ENCODE measurements at places on chromosomes 16 and 17. TPM values are rescaled to one million over a fixed set of nuclear protein-coding genes. Genes with fewer than 3 reads are reported as not detected.
A peak's percentile ranks its signal among the peaks of the same experiment; 100 is the strongest.

- peak; percentile 54 for DNase-seq
These were observed 68.4 kb downstream of the ABCC1 start for GRCh38 chr16:16017812-16018211.

GRCh38 chr16:3838600-3839401, 41.7 kb downstream of the CREBBP start:
- DNase-seq: no peak

DNA sequence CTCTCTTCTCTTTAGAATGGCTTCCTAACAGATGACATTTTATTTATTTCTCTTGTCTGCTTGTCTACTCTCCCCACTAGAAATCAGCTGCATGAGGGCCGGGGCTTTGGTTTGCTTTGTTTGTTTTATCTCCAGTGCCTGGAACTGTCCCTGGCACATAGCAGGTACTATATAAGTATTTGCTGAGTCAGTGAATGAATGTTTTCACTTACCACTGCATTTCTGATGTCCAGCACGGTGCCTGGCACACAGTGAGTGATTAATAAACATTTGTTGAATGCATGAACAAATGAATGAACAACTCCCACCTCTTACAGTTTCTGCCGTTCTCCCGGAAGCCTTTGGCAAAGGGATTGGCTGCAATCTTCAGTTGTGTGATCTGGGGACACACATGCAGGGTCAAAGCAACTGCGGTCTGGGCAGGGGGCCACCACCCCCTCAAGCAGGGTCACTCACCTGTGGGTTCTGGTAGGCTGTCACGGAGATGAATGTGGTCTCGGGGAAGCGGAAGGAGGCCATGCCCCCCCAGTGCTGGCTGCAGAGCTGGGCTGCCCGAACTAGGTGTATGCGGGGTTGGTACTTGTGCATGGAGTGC, 3.4 kb downstream of the TBX6 start:
- DNase-seq: no peak

DNA sequence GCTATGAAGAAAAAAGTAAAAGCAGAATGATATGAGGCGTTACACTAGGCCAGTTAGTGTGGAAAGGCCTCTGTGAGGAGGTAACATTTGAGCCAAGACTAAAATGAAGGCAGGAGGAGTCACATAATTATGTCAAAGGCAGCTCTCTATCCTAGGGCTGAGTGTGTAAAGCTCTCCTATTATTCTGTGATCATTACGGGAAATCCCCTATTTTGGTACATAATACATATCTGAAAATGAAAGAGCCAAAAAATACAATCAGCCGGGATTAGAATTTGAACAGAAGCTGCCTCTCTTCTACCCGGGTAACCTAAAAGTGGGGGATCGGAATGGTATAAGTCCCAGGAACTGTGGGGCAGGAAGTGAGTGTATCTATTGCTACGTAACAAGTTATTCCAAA, 27.1 kb downstream of the HEATR3 start:
- no peak for DNase-seq

DNA sequence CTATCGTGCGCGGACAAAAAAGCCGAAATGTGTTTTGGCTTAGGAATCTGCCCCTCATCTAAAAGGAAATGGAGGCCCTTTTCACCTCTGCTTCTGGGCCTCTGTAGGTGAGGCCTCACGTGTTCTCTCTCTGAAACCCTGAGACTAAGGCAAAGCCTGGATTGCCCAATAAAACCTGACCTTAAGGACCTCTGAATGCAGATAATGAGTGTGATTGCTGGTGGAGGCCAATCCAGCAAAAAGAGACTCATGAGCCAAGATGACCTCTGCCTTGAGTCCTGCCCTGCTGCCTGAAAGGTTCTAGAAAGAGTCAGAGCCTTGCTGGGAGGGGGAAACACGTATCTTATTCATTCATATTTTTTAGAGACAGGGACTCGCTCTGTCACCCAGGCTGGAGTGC, 44.5 kb upstream of the ABR start:
- DNase-seq: no peak

- peak; percentile 75 for DNase-seq
These were observed 1.6 kb downstream of the PRSS41 start for GRCh38 chr16:2799859-2800226.

GRCh38 chr17:5500589-5501391, 14.4 kb downstream of the MIS12 start:
- peak; percentile 54 for DNase-seq

- no peak for DNase-seq
These were observed 3.1 kb downstream of the SIAH1 start for GRCh38 chr16:48382131-48382530.

- DNase-seq: no peak
These were observed 140.3 kb upstream of the FOXF1 start for GRCh38 chr16:86370062-86370461.

- no peak for DNase-seq
These were observed at the start of gene KRT23 for GRCh38 chr17:40937384-40937819. Gene KRT23 (minus strand): TSS chr17:40937646. CDS start chr17:40936603, 1,043 bp downstream.

DNA sequence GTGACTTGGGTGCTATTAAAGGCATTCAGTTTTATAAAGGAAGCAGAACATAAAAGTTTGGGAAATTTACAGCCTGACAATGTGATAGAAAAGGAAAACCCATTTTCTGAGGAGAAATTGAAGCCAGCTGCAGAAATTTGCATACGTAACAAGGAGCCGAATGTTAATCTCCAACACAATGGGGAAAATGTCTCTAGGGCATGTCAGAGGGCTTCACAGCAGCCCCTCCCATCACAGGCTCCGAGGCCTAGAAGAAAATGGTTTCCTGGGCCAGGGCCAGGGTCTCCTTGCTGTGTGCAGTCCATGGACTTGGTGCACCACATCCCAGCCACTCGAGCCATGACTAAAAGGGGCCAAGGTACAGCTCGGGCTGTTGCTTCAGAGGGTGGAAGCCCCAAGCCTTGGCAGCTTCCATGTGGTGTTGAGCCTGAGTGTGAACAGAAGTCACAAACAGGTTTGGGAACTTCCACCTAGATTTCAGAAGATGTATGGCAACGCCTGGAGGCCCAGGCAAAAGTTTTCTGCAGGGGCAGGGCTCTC, 23.9 kb upstream of the TOM1L1 start:
- no peak for DNase-seq

DNA sequence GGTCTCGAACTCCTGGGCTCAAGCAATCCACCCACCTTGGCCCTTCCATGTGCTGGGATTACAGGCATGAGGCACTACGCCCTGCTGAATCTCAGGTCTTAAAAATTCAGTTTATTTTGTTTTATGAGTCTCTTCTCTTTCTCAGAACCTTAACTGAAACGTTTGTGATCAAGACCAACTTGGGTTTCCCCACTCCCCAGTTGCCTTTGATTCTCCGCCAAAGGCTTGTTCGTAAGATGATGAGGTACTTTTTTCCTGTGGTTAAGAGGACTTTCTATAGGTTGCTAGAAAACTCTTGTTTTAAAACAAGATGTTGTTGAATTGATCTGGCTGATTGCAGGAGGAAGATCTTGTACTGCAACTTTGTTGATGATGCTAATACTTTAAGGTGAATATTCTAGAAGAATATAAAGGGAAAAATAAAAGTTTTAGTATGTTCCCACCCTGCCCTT, 11.7 kb downstream of the ABCC1 start:
- DNase-seq: no peak

- peak; percentile 60 for DNase-seq
These were observed 9.0 kb downstream of the SMIM5 start for GRCh38 chr17:75642182-75642783.

DNA sequence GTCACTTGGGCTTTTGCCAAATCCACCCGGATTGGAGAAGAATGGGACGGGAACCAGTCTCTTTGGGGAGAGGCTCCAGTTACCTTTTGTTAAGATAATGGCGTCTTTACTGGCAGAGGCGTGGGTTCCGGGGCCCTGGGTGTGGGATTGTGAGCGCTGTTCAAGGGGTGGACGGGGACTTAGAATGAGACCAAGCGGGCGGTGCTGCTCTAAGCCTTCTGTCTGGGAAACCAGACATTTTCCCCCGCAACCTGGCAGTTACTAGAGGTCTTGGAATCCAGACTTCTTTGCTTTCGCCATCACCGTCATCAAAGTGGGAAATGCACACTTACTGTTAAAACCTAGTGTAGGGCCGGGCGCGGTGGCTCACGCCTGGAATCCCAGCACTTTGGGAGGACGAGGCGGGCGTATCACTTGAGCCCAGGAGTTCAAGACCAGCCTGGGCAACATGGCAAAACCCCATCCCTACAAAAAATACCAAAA, 706 bp downstream of the TEN1 start:
- DNase-seq: no peak

GRCh38 chr17:79809530-79810129, 12.8 kb upstream of the CBX8 start:
- no peak for DNase-seq

- DNase-seq: peak; percentile 71
These were observed 93.3 kb downstream of the MYO1D start for GRCh38 chr17:32783602-32784001.

GRCh38 chr17:17466511-17466910, 10.3 kb upstream of the MED9 start:
- no peak for DNase-seq

Gene PHOSPHO1
- 1.7 TPM for total RNA-seq

Gene SRCIN1
- 1.8 TPM for total RNA-seq

Gene SCN4A
- not detected for total RNA-seq

Gene KLHL10
- total RNA-seq: not detected

Gene LLGL2
- 122 TPM for total RNA-seq

Gene IGFBP4
- total RNA-seq: 297 TPM
